ENCODE measurements at places on chromosomes 5 and 9. TPM values are rescaled to one million over a fixed set of nuclear protein-coding genes. Genes with fewer than 3 reads are reported as not detected.

Gene IFNB1
- not detected for total RNA-seq

- no peak for DNase-seq
Observed at GRCh38 chr5:1477341-1477740, 32.1 kb upstream of the SLC6A3 start.

DNA sequence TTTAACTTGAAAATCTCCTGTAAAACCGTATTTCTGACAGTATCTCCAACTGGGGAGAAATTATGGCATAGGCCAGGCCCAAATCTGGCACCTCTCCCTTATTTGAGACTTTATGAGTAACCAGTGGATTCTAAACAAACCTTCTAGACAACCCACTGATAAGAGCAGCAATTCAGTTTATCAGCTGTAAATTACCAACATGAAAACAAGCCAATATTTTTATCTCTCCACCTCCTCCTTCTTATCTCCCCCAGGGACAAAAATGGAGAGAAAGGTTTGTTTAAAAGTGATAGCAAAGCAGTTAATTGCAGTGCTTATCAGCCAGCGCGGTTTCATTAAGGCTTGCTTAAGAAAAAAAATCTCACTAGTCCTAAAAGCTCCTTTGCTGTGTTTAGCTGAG is 53.8 kb downstream of the KCNV2 start:
- no peak for DNase-seq

Gene PCDHB10
- total RNA-seq = 0.33 TPM

Gene PCDHGA11
- 0.21 TPM for total RNA-seq

Data from H7 (cell line).